Left lung (tissue), 14 donors: ENCODE measurements at places on chromosomes 16 and 17. TPM values are rescaled to one million over a fixed set of nuclear protein-coding genes. Genes with fewer than 3 reads are reported as not detected.

- no peak for DNase-seq
Measured at GRCh38 chr17:47701608-47702007, 7.6 kb downstream of the TBKBP1 start.

- DNase-seq = no peak
Measured at GRCh38 chr17:80791758-80792284, 199.8 kb upstream of the CHMP6 start.

DNA sequence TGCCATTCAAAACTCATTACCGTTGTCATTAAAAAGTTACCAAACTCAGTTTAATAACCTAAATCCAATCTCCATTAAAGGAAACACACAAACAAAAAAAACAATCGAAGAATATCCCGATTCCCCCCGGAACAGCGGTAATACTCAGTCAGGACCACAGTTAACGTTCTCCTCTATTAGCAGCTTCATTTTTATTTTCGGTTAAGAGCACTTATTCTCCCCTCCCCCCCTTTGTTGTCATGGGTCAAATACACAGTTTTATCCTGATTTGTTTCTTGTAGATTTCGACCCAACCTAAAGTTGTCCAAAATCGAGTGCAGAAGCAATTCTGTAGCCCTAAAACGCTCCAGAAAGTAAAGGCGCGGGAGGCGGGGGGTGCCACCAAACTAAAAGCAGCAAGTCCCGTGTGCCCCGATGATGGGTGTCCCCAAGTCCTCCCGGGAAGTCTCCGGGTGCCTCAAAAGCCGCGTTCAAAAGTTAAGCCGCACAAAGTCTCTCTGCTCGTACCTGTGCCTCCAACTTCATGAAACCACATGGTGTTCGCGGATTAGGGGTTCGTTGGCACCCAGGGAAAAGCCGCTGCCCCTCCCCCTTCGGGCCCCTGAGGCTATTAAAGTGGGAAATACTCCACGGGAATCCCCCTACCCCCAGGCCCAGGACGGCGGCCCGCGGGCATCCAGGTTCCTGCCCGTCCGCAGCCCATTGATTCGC is 996 bp downstream of the SUMO2 start:
- peak; percentile 11 for DNase-seq

GRCh38 chr17:34370997-34371395 is 8.0 kb upstream of the CCL1 start:
- DNase-seq = no peak

GRCh38 chr16:4309833-4310266 is 6.0 kb upstream of the GLIS2 start:
- DNase-seq = no peak

DNA sequence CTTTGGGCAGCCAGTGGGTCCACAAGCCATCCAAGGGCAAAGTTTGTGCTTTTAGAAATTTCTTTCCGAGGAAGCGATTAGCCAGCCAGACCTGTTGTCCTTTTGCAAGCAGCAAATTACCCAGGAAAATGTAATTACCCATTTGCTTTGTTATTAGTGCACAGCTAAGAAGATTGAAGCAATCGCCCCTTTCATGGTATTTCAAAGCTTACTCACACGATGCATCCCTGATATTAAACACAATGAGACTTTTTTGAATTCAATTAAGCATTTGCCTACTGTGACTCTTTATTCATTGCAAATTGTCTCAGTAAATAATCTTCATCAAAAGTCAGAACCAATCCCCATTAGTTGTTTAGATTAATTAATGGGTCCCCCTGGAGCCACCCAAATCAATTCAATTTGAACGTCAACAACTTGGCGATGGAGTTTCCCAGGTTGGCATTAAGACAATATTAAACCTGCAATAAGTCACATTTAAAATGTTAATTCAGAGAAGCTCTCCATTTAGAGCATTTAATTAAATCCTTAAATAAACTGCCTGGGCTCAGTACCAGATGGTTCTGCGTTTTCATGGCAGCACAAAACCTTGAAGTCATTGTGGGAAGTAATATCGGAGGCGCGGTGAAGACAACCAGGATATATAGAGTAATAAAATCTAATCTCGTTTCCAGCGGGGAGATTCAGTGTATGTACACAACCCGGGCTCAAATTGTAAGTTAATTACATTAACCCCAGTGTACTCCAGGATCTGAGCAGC is 366.2 kb upstream of the TNRC6C start:
- no peak for DNase-seq

DNA sequence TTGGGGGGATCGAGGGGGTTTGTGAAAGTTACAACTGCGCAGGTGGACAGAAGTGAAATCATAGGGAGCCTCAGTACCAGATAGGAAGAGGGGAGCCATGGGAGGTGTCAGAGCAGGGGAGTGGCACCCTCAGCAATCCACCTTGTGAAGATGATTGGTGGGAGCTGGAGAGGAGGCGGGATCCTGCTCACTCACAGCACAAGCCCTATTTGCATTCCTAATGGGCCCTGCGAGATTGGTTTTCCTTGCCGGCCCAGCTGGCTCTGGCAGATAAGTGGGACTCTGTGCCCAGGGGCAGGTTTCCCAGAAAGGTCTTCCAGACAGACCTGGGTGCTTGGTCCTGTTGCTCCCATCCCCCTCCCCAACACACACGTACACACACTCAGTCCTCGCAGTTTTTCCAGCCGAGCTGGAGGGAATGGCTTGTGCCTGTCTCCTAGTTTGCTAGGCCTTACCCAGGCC is 9.4 kb downstream of the WNT3 start:
- no peak for DNase-seq

DNA sequence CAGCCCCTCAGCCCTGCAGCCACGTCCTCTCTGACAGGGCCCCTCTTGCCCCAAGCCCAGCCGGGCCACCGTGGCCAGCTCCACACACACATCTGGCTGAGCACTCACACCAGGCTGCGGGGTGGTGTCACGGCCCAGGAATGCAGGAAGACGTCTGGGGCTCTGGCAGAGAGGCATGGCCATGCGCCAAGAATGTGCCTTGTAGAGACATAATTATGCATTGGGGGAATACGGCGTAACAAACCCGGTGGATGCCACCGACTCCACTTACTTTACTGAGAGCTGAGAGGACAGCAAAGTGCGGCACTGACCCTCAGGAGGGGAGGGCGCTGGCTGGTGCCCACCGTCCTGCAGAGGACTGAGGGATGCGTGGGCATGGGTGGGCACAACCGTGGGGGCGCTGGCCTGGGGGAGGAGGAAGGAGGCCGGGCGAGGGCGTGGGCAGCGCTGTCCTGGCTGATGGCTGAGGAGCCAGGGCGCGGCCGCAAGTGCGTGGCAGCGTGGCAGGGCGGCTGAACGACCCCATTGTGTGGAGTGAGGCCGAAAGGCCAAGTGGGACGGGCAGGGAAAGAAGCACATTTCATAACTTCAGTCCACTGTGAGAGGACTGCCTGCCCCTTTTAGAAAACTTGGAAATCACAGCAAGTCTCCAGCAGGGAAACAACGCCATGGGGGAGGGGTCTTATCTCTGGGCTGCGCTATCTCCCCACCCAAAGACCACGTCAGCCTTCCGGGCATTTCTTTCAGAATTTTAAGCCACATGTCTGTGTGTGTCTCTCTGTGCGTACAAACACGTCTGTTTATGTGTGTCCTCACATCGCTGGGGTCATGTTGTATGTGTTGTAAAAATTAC is 30.6 kb downstream of the METRNL start:
- DNase-seq = peak; percentile 72

GRCh38 chr17:77126519-77126918 is 14.2 kb upstream of the SEC14L1 start:
- no peak for DNase-seq

DNA sequence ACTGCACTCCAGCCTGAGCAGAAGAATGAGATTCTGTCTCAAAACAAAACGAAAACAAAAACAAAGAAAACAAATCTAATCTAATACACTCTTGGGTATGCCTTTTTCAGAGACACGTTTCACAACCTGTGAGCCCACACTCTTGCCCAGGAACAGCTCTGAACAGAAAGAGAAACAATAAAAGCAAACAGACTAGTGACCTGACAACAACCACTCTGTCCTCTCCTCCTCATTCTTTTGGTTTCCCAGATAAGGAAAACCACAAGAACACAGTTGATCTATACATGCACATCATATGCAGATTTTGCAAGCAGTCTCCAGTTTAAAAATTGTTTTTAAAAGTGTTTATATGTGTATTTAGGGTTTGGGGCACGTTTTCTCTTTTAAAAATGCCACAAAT is 1.3 kb downstream of the MKS1 start:
- no peak for DNase-seq

GRCh38 chr17:53135969-53136368 is 686.8 kb upstream of the KIF2B start:
- DNase-seq = no peak

DNA sequence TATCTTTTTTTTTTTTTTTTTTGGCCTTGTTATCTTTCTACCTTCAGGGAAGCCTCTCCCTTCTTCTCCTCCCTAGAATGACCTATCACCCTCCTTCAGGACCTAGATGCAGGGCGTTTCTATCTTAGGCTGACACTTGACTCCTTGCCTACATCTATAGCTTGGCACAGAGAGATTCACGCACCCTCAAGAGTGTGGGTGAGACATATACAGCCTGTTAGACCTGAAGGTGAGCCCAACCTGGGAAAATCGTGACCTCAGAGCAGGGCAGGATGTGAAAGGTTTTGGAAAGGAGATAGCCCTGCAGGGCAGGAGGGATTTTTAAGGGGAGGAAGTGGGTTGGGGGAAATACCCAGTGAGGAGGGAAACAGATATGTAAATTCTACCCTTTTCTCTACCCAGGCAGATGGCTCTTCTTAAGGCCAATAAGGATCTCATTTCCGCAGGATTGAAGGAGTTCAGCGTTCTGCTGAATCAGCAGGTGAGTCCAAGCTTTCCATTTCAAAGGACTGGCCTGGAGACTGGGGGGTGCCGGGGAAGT is at the start of gene AHSP:
AHSP (plus strand) TSS at position 167 of the 541 bp plus-strand sequence; CDS start at position 407, 240 bp downstream.
- no peak for DNase-seq

GRCh38 chr16:85369741-85370528 is 243.2 kb upstream of the GSE1 start:
- peak; percentile 81 for DNase-seq

GRCh38 chr17:41705271-41705991 is 6.7 kb upstream of the GAST start:
- DNase-seq = no peak

- DNase-seq = no peak
Measured at GRCh38 chr16:64990101-64990500, 131.8 kb downstream of the CDH11 start.

GRCh38 chr16:70480127-70481105 is 26.0 kb downstream of the FCSK start:
- peak; percentile 39 for DNase-seq

GRCh38 chr16:16136588-16136987 is 86.7 kb downstream of the ABCC6 start:
- no peak for DNase-seq

GRCh38 chr16:85653290-85653891 is 35.4 kb downstream of the GINS2 start:
- DNase-seq = no peak

Gene SLC5A10
- 0.60 TPM for polyA plus RNA-seq

Gene BICDL2
- polyA plus RNA-seq = 5.5 TPM

Gene VASN
- polyA plus RNA-seq = 14.9 TPM

Gene GSDMA
- polyA plus RNA-seq = 0.77 TPM

Gene HLF
- 4.7 TPM for polyA plus RNA-seq

Gene CDYL2
- 4.6 TPM for polyA plus RNA-seq

Gene HOXB6
- polyA plus RNA-seq = 12.2 TPM

Gene SDR42E1
- polyA plus RNA-seq = 8.5 TPM

Gene SCNN1B
- polyA plus RNA-seq = 2.9 TPM

Gene UBE2O
- 28.8 TPM for polyA plus RNA-seq
